ENCODE measurements at places on chromosomes 7 and 10. TPM values are rescaled to one million over a fixed set of nuclear protein-coding genes. Genes with fewer than 3 reads are reported as not detected.

DNA sequence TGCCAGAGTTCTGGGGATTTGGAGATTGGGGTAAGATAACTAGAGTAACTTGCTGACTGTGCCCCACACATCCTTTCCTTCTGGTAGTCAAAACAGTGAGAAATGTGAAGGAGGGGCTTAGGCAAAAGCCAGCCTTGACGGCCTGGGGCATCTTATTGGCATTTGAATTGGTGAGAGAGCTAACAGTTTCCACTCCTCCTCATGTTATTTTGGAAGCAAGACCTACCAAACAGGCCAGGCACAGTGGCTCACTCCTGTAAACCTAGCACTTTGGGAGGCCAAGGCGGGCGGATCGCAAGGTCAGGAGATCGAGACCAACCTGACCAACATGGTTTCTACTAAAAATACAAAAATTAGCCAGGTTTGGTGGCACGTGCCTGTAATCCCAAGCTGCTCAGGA lies 596.6 kb downstream of the GRM8 start:
- no peak for DNase-seq

GRCh38 chr7:2629746-2630681 lies 1.8 kb upstream of the TTYH3 start:
- no peak for DNase-seq

- no peak for DNase-seq
Observed at GRCh38 chr10:33087152-33087551, 129.1 kb upstream of the ITGB1 start.

- DNase-seq, result no peak
Observed at GRCh38 chr7:47485640-47486435, 96.1 kb downstream of the TNS3 start.

DNA sequence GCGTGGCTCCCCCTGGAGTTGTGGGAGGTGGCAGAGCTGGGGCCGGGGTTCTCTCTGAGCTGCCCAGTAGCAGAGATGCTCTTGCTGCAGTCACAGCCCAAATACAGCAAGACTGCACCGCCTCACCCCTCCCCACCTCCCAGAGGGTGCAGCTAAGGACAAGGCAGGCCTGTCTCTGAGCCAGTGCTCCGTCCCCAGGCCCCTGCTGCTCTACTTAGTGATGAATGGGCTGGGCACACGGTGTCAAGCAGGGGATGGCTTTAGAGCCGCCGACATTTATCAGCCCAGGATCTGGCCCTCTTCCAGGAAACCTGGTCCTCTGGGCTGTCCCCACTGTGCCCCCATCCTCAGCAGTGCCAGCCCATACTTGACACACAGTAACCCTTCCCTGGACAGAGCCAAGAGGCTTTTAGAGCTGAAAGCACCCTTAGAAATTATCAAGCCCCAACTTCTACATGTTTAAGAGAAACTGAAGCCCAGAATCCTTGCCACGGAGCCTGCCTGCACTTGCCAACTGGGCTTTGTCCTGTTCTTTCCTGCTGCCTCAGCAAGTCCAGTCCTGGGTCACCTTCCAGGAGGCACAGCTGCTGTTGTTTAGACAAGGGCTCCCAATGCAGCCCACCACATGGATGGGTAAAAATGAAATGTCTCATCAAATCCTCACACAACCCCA lies 137.1 kb upstream of the UNC5B start:
- DNase-seq, result no peak

DNA sequence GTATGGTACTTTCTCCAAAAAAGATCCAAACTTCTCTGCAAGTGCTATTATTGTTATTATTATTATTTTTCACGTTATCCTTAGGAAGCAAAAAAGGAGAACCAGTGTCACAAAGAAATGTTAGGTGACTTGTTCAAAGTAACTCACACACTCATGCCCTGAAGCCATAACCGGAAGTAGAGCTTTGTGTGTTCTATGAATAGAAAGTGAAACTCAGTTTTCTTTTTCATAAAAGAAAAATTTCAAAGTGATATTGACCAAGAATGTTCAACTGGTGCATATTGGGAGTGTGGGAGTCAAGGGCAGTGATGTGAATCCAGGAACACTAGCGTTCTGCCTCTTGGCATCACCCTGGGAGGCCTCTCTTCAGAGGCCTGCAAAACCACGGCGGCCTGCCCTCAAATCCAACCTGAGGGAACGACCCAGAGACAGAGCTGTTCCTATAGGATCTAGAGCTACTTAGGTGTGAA lies 106.1 kb downstream of the PRKCQ start:
- DNase-seq, result no peak

DNA sequence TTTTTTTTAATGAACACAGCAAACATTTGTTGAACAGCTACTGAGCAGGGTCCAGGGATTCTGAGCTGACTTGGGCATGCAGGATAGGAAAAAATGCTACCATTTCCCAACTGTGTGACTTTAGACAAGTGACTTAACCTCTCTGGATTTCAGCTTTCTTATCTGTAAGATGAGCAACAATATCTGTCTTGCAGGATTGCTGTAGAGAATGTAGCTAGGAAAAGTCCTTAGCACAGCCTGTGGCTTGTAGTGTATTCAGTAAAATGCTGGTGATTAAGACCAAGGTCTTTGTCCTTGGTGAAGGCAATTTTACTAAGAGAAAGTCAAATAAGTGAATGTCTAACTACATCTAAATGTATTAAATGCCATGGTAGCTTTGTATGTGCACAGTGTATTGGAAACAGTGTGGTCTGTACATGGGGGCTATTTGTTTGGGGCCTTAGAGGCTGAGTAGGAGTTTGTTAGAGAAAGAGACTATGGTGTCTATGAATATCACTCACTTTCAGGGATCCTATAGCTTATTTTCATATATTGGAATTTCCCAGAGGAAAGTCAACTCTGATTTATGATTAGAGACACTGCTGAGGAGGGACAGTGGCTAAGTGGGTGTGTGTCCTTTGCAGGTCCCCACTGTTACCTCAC lies 118.9 kb downstream of the CDH23 start:
- DNase-seq, result no peak

- no peak for DNase-seq
Observed at GRCh38 chr10:89263531-89263930, 12.0 kb upstream of the LIPA start.

DNA sequence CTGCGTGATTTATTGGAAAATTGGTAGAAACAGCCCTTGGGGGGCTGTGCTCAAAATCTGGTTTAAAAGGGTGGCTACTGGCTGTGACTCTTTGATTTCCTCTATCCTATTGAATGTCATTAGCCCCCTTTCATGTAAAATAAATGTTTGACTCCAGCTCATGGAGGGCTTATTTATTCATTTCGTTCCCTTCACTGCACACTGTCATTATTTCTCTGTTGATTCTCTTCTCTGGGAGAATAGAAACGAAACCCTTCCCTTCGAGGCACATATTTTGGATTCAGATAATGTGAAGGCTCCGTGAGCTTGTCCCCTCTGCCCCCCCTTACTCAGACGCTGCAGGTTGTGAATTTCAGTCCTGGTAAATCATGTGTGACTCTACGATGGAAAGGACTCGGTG lies 203.9 kb upstream of the GPR26 start:
- DNase-seq, result no peak

- DNase-seq, result no peak
Observed at GRCh38 chr7:133704453-133704852, 422.7 kb upstream of the LRGUK start.

- no peak for DNase-seq
Observed at GRCh38 chr7:437329-438251, 82.1 kb downstream of the PDGFA start.

The STEAP2 gene
- total RNA-seq, result 2.3 TPM

The ITIH5 gene
- not detected for total RNA-seq

The BEND7 gene
- 13.9 TPM for total RNA-seq

The SFRP5 gene
- not detected for total RNA-seq

The FGFR2 gene
- 0.20 TPM for total RNA-seq

The GNG11 gene
- 170 TPM for total RNA-seq

The ATOH7 gene
- total RNA-seq, result not detected

The BAMBI gene
- 4.8 TPM for total RNA-seq

The CHST3 gene
- total RNA-seq, result 12.9 TPM

The PNLIPRP2 gene
- total RNA-seq, result not detected

The ZNF485 gene
- total RNA-seq, result 2.0 TPM
